OCI-M1 (cell line): ENCODE measurements at places on chromosomes 13 and 19.

- DNase-seq = no peak
These were observed 191.4 kb downstream of the COL4A1 start for GRCh38 chr13:110115591-110115990.

GRCh38 chr13:50588491-50589130 is 254.9 kb downstream of the DLEU7 start:
- no peak for DNase-seq

DNA sequence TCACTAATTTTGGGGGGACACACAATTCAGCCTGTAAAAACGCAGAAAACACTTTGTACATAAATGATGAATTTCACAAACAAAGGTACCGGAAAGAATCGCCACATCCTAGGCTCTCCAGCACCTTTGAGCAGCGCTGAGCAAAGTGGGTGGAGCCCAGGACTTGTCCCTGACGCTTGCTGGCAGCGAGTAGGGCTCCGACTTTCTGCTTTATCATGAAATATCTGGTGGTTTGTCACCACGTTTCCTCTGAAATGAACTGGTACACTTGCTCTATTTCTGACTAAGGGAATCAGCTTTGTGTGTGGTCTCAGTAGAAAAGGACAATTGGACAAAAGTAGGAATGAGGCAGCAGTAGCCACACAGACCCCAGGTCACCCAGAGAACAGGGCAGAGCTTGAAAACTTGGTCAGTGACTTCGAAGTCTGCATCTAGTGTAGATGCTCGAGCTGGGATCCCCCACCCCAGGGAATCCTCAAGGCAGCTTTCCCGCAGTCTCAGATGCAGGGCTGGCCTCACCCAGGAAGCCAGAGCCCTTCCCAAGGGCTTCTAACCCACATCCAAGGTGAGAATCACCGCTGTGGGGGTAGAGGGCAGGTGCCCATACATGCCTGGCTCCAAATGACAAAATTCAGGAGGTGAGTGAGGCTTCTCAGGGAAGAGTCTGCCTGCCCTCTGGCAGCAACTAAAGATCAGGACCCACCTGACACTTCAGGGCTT is 85.3 kb upstream of the SOX1 start:
- no peak for DNase-seq

GRCh38 chr19:55643003-55643886 is at the start of gene ZNF581:
Gene ZNF581, plus strand, starts transcription at chr19:55643649. Its CDS starts 923 bp downstream, at chr19:55644572.
- DNase-seq = peak; percentile 89

DNA sequence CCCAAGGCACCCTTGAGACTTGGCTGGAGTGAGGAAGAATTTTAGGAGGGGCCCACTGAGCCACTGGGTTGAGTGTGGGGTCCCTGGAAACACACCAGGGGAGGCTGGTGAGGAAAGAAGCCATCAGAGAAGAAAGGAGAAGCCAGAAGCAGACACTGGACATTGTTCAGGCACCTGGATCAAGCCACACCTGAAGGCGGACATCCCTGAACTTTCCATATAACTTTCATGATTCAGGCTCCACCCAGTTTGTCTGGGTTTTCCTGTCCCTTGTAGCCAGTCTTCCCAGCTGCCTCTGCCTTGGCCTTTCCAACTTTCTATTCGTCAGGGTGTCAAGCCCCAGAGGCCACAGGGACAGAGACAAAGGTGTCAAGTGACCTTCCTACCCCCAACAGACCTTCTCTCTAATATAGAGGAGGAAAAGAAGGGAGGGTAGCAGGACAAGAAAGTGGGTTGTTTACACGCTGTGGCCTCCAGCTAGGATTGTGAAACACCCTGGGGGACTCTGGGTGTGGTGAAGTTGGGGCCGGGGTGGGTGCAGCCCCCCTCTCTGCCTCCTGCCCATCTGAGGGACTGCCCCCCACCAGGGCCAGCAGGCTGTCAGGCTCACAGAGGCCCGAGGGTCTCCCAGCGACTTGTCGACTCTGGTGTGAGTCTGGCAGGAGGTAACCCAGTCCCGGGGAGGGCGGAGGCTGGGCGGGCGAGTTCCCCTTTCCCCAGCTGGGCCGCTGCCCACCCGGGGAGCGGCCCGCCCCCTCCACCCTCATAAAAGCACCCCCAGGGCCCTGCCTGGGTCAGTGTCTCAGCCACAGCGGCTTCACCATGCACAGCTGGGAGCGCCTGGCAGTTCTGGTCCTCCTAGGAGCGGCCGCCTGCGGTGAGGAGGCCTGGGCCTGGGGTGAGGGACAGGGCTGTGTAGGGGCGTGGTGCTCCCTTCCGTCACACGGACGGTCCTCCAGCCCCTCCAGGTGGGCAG is at the start of gene CFD:
Gene CFD (plus strand): TSS at position 797 of the 976 bp plus-strand sequence. CDS start 26 bp downstream, at position 823.
- DNase-seq = no peak

GRCh38 chr19:16851031-16851712 is 22.0 kb downstream of the SIN3B start:
- no peak for DNase-seq

GRCh38 chr13:97030705-97031452 is 36.6 kb upstream of the OXGR1 start:
- peak; percentile 60 for DNase-seq

- DNase-seq = peak; percentile 64
These were observed 31.9 kb downstream of the RFXAP start for GRCh38 chr13:36850790-36851438.

- peak; percentile 44 for DNase-seq
These were observed 32.2 kb upstream of the USP12 start for GRCh38 chr13:27203854-27204253.

GRCh38 chr13:46053162-46054012 is 841 bp upstream of the ZC3H13 start:
- DNase-seq = no peak

DNA sequence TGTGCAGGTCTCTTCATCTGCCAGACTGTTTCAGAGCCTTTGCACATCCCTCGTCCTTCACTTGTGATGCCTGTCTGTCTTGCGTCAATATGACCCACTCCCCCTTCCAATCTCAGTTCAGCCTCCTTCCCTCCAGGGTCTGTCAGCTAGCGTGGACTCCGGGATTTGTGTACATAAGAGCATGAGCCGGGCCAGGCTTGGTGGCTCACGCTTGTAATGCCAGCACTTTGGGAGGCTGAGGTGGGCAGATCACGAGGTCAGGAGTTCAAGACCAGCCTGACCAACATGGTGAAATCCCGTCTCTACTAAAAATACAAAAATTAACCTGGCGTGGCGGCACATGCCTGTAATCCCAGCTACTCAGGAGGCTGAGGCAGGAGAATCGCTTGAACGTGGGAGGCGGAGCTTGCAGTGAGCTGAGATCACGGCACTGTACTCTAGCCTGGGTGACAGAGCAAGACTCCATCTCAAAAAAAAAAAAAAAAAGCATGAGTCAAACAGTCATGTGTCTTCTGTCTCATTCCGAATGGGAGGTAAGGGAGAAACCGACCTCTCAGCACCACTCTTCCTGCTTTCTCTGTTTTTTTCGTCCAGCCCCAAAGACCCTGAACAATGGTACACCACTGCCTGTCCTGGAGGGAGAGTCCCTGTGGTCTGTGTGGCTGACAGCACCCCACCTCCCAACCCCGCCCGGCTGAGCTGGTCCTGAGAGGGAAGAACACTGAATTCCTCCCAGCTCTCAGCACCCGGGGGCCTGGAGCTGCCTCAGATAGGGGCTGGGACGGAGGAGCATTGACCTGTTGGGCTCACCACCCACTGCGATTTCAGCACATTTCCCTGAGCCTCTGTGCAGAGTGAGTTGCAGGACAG is 2.4 kb upstream of the SIGLEC9 start:
- no peak for DNase-seq

- no peak for DNase-seq
These were observed 18.9 kb downstream of the CEACAM3 start for GRCh38 chr19:41815301-41815700.

DNA sequence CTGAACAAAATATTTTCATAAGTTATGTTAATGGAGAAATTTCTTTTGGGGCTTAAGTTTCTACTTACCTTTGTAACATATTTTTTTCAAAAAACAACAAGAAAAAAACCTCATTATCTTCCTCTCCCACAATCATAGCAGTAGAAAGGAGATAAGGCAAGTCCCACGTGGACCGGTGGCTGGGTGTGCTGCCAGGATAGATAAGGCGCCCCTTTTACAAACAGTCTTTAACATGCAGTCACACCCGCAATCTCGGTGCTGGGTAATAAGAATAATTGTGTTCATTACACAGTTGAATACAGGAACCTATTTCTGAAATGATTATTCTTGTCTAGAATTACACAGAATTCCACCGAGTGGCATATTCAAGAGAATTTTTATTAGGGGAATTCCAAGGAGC is 1202.3 kb downstream of the UQCRFS1 start:
- DNase-seq = peak; percentile 85

- no peak for DNase-seq
These were observed 28.7 kb downstream of the ANKRD10 start for GRCh38 chr13:110885966-110886869.

- peak; percentile 71 for DNase-seq
These were observed 2.4 kb downstream of the GADD45B start for GRCh38 chr19:2478278-2478755.

GRCh38 chr13:97338571-97338970 is 95.4 kb upstream of the RAP2A start:
- no peak for DNase-seq
